ENCODE measurements at places on chromosomes 7 and 10. TPM values are rescaled to one million over a fixed set of nuclear protein-coding genes. Genes with fewer than 3 reads are reported as not detected.

- DNase-seq, result no peak
- H3K36me3 ChIP-seq, result no peaks in the 10 kb centered on the region
- no peaks in the 10 kb centered on the region for H3K4me1 ChIP-seq
- H3K4me3 ChIP-seq, result no peak overlapping the region
- H3K27ac ChIP-seq, result no peak overlapping the region
Observed at GRCh38 chr10:52621635-52622079, 150.9 kb downstream of the MBL2 start.

DNA sequence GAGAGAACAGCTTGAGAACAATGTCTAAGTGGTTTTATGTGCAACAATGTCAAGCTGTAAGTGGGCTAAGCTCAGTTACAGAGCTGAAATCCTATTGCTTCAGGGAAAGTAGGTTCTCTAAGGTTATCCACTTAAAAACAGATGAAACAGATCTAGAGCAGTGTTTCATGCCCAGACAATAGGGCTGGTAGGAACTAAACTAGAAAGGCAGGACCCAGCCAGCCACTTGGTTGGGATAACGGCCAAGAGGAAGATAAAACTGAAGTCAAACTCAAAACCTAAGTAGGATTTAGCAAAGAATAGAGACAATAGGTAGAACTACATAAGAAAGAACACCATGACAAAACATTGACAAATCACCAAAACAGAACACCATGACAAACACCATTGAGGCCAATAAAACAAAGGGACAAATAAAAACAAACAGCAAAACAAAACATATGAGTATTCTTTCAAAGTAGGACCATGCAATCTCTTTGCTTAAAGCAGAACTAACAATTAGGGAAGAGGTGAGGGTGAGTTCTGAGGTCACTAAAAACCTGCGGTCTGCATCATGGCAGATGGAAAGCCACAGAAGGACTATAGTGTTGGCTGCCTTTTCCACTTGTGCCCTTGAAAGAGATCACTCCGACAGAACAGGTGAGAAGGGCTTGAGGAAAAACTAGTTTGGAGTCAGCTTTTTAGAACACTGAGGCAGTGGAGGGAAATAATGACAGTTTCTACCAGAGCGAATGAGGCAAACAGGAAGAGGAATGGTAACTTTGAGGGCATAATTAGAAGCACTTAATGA lies 81.0 kb downstream of the HGF start:
- H3K36me3 ChIP-seq, result no peaks in the 10 kb centered on the region
- no peaks in the 10 kb centered on the region for H3K4me1 ChIP-seq
- no peak overlapping the region for H3K27ac ChIP-seq
- H3K27me3 ChIP-seq, result no peaks in the 10 kb centered on the region
- DNase-seq, result no peak

DNA sequence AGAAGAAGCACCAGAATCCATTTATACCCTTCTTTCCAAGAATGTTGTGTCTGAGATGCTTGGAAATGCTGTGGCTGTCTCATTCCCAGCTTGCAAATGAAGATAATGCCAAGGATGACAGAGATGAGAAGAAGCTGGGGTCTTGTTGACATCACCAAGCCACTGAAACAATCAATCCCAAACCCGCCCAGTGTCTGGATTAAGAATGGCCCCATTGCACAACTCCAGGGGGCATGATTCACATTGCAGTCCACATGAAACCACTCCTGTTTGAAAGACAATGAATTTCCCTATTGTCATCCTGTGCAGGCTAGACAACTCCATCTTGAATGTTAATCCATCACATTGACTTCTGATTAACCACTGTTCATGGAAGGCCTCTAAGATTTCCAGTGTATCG lies 28.6 kb downstream of the SORBS1 start:
- H3K27me3 ChIP-seq, result no peaks in the 10 kb centered on the region
- H3K4me3 ChIP-seq, result no peak overlapping the region
- DNase-seq, result no peak
- no peaks in the 10 kb centered on the region for H3K4me1 ChIP-seq
- peaks cover 2% of the 10 kb centered on the region for H3K36me3 ChIP-seq

GRCh38 chr7:130144312-130145171 lies 60.7 kb downstream of the TMEM209 start:
- DNase-seq, result no peak
- no peak overlapping the region for H3K4me3 ChIP-seq
- no peaks in the 10 kb centered on the region for H3K27me3 ChIP-seq
- no peaks in the 10 kb centered on the region for H3K4me1 ChIP-seq
- H3K27ac ChIP-seq, result no peak overlapping the region
- peaks cover under 1% of the 10 kb centered on the region for H3K36me3 ChIP-seq

GRCh38 chr7:152551304-152552036 lies 115.7 kb upstream of the KMT2C start:
- no peak overlapping the region for H3K4me3 ChIP-seq
- no peaks in the 10 kb centered on the region for H3K4me1 ChIP-seq
- H3K27me3 ChIP-seq, result no peaks in the 10 kb centered on the region
- H3K36me3 ChIP-seq, result no peaks in the 10 kb centered on the region
- no peak for DNase-seq
- peak overlapping the region; percentile 65 for H3K27ac ChIP-seq

The CDHR1 gene
- total RNA-seq, result 0.17 TPM

Data from liver (tissue), 10 donors.